ENCODE measurements at places on chromosomes 12 and 14.

DNA sequence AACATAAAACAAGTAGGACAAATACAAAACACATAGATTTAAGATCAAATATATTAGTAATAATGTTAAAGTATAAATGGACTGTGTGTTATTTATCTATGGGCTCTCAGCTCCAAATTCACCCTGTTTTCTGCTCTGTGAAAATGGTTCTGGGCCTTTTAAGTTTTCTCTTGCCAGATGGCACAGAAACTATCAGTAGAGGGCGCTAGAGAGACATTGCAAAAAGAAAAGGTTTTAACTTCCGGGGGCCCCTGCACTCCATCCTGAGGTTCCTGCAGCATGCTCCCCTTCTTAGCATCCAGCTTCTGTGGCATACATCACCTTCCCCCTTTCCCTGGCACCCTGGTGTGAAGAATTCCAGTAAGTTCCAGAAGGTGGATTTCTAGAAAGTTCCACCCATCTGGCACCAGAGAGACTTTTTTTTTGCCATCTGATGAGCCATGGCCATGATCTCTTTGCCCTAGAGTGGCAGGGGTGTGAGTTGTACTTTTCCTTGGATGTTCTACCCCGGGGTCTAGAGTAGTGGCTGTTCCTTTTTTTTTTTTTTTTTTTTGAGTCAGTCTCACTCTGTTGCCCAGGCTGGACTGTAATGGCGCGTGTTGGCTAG lies 29.3 kb downstream of the ZCRB1 start:
- H3K4me3 ChIP-seq, result no peak overlapping the region
- H3K27me3 ChIP-seq, result no peaks in the 10 kb centered on the region
- H3K4me1 ChIP-seq, result no peaks in the 10 kb centered on the region
- DNase-seq, result no peak
- no peak overlapping the region for H3K27ac ChIP-seq
- no peaks in the 10 kb centered on the region for H3K36me3 ChIP-seq

DNA sequence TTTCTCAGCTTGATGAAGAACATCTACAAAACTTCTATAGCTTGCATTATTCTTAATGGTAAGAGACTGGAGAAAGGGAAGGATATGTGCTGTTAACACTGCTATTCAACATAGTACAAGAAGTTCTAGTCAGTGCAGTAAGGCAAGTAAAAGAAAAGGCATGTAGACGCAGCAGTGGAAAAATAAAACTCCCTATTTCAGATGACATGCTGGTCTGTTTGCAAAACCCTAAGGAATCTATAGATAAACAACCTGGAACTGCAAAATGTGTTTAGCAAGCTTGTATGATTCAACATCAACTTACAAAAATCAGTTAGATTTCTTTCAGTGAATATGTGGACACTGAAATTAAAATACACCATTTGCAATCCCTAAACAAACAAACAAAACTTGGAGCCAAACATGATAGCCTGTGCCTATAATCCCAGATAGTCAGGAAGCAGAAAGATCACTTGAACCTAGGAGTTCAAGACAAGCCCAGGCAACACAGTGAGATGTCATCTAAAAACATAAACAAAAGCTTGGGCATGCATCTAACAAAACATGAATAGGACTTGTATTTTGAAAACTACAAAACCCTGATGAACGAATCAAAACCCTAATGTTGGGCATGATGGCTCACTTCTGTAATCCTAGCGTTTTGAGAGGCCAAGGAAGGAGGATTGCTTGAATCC lies 293.6 kb upstream of the RGS6 start:
- no peaks in the 10 kb centered on the region for H3K27me3 ChIP-seq
- no peak overlapping the region for H3K27ac ChIP-seq
- no peaks in the 10 kb centered on the region for H3K4me1 ChIP-seq
- H3K4me3 ChIP-seq, result no peak overlapping the region

- no peak within 1 kb of the TSS for H3K27ac ChIP-seq
- H3K4me3 ChIP-seq, result peak within 1 kb of the TSS; percentile 60
- H3K36me3 ChIP-seq, result peaks cover 11% of the 10 kb centered on the region
- H3K4me1 ChIP-seq, result peaks cover 7% of the 10 kb centered on the region
These were observed at the start of gene DDN for GRCh38 chr12:48999371-49000131. Gene DDN, minus strand, starts transcription at chr12:48999375. Its CDS starts 88 bp downstream, at chr12:48999287.

DNA sequence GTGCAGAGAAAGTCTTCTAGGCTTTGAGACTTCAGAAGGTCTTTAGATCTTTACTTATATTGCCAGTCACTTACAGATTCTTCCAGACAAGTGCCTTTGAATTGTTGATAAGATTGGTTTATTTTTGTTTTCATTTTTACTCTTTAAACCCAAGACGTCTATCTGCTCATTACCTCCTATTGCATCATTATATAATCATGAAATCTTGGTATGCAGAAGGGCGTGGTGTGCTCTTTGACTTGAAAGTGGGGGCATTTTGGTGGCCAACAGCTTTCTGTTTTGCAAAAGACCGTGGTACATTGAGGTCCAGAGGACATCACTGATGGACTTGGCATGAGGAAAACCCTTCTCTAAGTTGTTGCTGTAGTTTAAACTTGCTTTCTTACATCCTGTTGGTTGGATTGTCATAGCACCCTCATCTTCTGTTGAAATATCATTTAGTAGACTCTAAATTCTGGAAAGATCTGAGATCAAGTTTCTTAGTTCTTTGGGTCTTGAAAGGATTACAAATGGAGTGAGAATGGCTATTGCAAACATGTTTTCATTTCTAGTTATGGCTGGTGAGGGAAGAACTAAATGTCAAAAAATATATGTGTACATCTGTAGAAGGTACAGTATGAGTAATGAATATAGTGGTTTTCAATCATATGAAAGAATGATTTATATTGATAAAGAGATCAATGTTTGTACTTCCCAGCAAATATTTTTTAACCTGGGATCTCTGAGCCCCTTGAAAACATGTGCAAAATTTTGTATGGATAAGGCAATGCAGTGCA lies 441.8 kb downstream of the NRXN3 start:
- no peaks in the 10 kb centered on the region for H3K4me1 ChIP-seq
- no peak overlapping the region for H3K4me3 ChIP-seq
- H3K27ac ChIP-seq, result no peak overlapping the region
- H3K36me3 ChIP-seq, result no peaks in the 10 kb centered on the region
- no peak for DNase-seq

GRCh38 chr14:96105926-96106441 lies 66.8 kb downstream of the C14orf132 start:
- DNase-seq, result peak; percentile 68
- no peak overlapping the region for H3K4me3 ChIP-seq
- no peaks in the 10 kb centered on the region for H3K36me3 ChIP-seq
- peaks cover 28% of the 10 kb centered on the region for H3K4me1 ChIP-seq
- H3K27ac ChIP-seq, result no peak overlapping the region
- H3K27me3 ChIP-seq, result no peaks in the 10 kb centered on the region

Measured in small intestine (tissue), 16 donors.